ENCODE measurements at places on chromosomes 7 and 10.

- no peak for DNase-seq
These were observed 721.1 kb upstream of the C7orf33 start for GRCh38 chr7:147869456-147869855.

GRCh38 chr10:73625004-73625883, 16.0 kb downstream of the MYOZ1 start:
- DNase-seq: no peak

GRCh38 chr7:31341141-31341540, 615 bp upstream of the NEUROD6 start:
- DNase-seq: no peak

GRCh38 chr7:109335951-109336350, 766.3 kb downstream of the DNAJB9 start:
- DNase-seq: no peak

- no peak for DNase-seq
These were observed 9.4 kb downstream of the SH2B2 start for GRCh38 chr7:102296179-102296438.

DNA sequence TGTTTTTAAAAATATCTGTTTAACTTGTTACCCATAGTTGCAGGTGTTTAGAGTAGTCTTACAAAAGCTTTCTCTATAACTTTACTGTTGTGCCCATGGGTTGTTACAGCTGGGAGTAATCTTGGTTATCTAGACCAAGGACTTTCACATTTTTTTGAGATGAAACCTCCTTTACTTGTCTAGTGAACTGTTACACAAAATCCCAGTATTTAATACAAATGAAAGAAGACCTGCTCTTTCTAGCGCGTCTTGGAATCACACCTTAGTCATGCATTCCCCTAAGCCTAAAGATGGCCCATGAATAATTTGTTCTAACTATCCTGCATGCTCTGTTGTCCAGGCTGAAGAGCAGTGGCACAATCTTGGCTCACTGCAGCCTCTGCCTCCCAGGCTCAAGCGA, 38.0 kb downstream of the CSGALNACT2 start:
- no peak for DNase-seq

DNA sequence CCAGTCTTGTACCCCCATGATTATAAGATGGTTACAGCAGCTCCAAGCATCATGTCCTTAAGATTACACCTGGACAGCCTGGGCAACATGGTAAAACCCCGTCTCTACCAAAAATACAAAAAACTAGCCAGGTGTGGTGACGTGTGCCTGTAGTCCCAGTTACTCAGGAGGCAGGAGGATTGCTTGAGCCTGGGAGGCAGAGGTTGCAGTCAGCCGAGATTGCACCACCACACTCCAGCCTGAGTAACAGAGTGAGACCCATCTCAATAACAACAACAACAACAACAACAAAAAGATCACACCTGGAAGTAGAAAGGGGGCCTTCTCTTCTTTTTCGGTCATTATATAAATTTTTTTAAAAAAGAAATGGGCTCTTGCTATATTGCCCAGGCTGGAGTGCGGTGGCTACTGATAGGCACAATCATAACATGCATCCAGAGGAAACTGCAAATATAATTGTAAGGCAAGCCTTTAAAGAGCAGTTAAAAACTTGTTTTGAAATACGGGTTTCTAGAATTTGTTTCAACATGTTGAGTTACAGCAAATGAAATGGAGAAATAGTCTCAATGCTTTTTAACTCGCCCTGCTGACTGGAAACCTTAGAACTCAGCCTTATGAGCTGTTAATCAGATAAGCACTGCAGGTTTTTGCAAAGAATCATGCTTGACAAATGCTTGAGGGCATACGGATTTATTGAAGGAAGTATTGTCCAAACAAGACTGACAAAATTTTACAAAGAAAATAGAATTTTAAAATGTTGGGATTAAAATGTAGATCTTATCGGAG, 4.7 kb upstream of the ENTPD7 start:
- DNase-seq: no peak

DNA sequence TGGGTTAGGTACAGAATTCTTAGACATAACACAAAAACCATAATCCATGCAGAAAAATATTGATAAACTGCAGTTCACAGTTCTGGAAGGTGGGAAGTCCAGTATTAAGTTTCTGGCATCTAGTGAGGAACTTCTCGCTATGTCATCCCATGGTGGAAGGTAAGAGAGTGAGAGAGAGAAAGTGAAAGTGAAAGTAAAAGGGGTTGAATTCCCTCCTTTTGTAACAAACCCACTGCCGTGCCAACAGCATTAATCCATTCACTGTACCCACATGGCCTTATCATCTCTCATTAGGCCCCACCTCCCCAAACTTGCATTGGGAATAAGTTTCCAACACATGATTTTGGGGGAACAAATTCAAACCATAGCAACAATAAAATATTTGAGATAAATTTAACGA, 17.1 kb downstream of the ZNF485 start:
- DNase-seq: no peak

- DNase-seq: no peak
These were observed 694.5 kb upstream of the PCDH15 start for GRCh38 chr10:55495555-55495954.

Measured in stimulated activated CD8-positive, alpha-beta memory T cell treated with anti-CD3 and anti-CD28 coated beads, Interleukin-7, amount 100 ng/mL, for 48 hours (primary cell).